ENCODE measurements at places on chromosomes 5 and 9.

DNA sequence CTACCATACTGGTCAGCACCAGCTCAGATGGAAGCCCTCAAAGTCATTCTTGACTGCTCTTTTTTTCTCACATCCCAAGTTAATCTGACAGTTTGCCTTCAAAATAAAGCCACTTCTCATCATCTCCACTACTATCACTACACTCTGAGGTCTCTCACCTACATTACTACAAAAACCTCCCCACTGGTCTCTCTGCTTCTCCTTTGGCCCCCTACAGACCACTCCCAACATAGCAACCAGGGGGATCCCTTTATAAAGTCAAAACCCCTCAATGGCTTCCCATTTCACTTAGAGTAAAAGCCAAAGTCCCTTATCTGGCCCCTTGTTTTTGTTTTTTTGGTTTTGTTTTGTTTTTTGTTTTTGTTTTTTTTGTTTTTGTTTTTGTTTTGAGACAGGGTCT, 4.6 kb downstream of the ARAP3 start:
- no peak for DNase-seq

- no peak for DNase-seq
Measured at GRCh38 chr9:111013250-111013649, 25.0 kb downstream of the LPAR1 start.

DNA sequence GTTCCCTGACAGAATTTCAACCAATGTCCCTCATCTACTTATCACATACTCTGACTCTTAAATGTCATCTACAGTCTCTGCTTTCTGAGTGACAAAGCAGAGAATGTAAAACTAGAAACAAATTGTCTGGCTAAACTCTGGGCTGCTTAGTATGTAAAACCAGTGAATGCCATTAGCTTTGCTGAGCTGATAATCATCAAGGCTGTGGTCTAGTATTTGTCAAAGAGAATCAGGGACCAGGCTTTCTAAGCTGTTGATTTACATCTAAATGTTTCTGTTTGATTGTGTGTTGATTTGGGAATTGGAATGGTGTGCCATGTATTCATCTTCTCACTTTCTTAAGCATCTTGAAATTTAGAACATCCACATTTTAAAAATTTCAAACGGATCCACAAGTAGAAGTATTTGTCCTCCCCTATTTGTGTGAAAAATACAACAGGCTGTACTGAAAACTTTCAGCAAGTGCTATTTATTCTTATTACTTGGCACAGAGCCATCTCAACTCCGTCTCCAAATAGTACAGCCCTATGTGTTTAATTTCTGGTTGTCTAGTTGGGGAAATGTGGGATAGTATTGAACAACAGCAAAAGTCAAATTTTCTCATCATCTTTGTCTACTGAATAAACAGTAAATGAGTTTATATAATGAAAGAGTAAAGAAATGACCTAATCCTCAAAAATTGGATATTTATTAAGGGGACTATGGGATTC, 251.5 kb downstream of the KCTD16 start:
- DNase-seq = no peak

- DNase-seq = no peak
Measured at GRCh38 chr9:128242828-128243214, 33.0 kb downstream of the GOLGA2 start.

GRCh38 chr5:40356248-40356647, 323.5 kb upstream of the PTGER4 start:
- no peak for DNase-seq

GRCh38 chr5:9838916-9839315, 208.8 kb upstream of the TAS2R1 start:
- no peak for DNase-seq

- DNase-seq = no peak
Measured at GRCh38 chr5:165457859-165458481, 1952.6 kb downstream of the MAT2B start.

DNA sequence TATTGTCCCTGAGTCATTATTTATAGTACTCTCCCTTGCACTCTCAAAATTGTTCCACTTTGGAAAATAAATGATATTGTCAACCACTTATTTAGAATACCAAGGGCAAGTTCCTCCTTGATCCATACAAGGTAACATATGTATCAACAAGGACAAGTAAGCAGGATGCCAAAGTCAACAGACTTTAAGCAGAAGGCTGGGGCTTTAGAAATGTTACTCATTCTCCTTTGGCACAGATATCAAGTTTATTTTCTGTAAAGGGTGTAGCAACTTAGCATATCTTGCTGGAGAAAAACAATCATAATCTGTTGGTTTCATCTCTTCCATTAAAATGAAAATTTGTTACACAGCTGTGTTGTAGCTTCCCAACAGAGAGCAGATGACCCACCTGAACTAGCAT, 248.7 kb upstream of the SLC30A5 start:
- DNase-seq = no peak

GRCh38 chr9:91904588-91905236, 45.3 kb downstream of the ROR2 start:
- DNase-seq = no peak

DNA sequence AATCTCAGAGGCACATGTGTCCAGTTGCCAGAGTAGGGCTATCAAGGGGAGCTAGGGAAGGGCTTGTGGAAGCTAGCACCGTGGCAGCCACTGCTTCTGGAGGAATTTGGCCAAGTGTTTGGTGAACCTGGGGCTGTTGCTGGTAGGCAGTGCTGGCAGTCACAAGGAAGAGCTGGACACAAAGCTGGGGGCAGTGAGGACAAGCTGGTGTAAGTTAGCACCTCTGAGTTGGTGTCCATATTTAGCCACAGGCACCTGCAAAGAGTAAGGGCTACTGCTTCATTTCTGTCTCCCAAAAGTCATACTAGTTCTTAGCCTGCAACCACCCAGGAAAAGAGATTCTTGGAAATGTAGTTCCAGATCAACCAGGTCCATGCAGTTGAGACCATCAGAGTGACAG, 359.4 kb downstream of the CSNK1G3 start:
- DNase-seq = no peak

DNA sequence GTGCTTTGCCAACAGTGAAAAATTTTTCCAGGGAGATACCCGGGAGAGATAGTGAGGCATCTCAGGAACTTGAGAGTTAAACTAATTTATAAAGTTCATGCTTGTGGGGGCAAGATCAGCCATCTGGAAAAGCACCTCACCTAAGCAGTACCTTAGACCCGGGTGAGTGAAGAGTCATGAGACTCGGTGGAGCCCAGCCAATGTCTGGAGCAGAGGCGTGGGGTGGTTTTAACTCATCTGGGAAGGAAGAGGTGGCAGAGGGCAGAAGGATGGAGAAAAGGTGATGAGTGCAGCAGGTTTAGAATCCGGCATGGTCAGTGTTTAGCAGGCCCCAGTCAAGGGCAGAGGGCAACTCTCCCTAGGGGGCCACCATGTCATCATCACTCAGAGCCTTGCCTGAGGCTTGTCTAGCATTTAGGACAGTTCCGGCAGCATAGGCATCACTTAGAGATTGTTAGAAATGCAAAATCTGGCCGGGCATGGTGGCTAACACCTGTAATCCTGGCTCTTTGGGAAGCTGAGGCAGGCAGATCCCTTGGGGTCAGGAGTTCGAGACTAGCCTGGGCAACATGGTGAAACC, 4.3 kb upstream of the RNF183 start:
- no peak for DNase-seq

DNA sequence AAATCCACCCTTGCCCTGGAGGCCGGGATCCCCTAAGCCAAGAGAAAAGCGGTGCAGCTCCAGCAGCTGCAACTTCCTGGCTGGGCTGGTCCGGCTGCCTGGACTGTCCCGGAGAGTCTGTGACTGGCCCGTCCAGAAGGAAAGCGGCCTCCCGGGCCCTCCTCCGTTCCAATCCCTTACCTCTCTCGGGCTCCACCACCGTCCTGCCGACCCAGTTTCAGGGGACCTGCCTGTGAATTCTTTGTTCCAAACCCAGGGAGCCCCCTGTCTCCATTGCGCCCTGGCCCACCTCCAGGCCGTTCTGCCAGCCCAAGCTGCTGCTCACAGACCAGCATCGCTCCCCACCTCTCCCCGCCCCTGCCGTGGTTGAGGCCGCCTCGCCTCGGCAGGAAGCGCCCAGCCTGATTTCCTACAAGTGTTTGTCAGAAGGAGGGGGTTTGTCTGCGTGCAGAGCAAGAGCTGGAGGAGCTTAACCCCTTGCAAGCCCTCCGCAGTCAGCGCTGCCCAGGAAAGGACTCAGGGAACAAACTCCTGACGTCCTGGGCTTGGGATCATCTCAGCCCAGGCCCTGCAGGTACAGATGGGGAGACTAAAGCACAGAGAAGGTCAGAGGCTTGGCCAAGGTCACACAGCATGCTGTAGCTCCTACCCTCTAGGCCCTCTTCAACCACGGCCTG, at the start of gene AKNA:
TSS of gene AKNA (minus strand) at position 303 of the 677 bp plus-strand sequence. CDS start 6,649 bp downstream, outside the sequence.
- DNase-seq = no peak

- no peak for DNase-seq
Measured at GRCh38 chr5:181259974-181260719, 796 bp downstream of the TRIM52 start.

DNA sequence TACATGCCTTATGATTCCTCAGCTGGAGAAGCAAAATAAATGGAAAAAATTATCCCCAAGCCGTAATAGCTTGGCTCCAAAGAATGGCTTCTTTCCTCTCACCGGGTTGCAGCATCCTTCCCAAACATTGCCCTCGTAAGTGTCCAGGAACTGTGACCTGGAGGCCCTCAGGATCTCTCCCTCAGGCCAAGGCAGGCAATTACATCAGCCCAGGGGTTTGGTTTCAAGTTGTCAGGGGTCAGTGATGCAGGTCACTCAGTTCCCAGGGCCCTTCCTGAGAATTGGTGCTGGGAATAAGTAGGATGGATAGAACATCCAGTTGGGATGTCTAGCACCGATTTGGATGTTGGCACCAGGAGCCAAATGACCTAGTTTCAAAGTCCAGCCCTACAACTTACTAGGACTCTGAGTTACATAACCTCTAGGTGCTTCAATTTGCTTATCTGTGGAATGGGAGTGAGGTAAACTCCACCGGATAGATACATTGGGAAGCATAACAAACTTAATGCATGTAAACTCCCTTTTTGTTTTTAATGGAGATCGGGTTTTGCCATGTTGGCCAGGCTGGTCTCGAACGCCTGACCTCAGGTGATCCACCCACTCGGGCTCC, 133.5 kb upstream of the DAP start:
- DNase-seq = no peak

- no peak for DNase-seq
Measured at GRCh38 chr5:3355126-3355525, 240.5 kb upstream of the IRX1 start.

- DNase-seq = no peak
Measured at GRCh38 chr5:115096034-115096769, 73.5 kb downstream of the TRIM36 start.

DNA sequence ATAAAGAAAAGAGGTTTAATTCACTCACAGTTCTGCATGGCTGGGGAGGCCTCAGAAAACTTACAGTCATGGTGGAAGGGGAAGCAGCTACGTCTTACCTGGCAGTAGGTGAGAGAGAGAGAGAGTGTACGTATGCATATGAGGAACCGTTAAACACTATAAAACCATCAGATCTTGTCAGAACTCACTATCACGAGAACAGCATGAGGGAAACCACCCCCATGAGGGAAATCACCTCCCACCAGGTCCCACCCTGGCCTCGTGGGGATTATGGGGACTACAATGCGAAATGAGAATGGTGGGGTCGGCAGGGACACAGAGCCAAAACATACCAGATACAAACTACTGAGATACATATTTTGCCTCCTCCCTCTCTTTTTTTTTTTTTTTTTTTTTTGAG, 10.8 kb upstream of the FER start:
- DNase-seq = no peak

GRCh38 chr9:126980231-126980630, 65.6 kb downstream of the RALGPS1 start:
- no peak for DNase-seq

DNA sequence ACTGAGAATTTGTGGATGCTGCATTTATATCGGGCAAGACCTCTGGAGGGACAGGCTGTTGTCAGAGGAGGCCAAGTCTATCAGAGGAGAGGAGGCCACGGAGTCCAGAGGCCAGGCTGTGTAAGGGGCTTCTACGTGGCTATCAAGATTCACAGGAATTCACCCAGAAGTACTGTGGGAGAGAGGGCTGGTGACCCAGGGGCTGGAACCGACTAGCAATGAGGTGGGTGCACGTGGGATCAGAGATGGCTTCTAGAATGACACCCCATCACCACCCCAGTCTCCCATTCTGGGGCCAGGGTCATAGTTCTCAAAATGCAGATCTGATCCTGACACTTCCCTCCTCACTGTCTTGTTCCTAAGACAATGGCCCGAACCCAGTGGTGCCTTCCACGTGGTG, 61.2 kb upstream of the PHYKPL start:
- no peak for DNase-seq

DNA sequence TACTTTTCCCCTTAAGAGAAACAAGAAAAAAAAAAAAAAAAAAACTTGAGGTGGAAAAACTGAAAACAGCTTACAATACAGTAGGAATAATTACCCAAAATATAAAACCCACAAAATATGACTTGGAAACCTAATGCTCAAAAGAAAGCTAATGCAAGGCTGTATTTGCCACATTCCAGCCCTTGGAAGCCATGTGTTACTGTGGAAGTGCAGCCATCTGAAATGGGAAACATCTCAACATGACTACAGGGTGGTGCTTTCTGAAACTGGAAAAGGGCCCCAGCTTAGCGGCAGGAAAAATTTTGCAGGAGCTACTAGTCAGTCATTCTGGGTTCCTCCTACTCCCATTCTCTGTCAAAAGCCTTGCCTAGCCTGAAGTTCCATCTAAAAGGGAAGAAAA, 20.4 kb downstream of the CDK5RAP2 start:
- DNase-seq = no peak

DNA sequence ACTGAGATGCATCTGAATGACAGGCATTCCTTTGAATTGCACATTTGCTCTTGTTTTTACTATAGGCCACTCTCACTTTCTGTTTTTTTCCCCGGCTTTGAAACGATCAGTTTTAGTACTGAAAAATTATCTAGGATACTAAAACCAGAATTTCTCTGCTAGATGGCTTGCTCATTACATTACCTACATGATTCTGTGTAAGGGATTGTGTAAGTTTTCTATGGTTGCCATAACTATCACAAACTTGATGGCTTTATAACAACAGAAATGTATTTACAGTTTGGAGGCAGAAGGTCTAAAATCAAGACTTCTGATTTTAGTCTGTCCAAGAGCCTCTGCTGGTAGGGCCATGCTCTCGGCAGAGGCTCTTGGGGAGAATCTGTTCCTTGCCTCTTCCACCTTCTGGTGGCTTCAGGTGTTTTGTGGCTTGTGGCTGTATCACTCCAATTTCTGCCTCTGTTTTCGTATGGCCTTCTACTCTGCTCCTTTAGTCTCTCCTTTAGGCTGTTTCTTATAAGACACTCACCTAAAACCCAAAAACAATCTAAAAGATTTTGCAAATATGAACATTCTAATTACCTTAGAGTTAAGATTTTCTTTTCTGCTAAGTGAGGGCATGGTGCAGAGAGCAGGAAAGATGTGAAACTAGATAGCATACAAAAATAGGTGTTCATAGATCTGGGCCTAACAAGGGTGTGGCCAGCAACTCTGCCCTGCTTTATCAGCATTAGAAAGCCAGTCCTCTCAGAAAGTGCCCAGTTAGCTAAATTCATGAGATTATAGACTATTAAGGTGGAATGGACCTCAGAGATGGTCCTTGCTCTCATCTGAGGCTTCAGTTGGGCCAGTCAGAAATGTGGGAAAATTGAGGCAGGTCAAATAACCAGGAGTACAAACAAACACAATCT, 93.3 kb upstream of the CDKN2B start:
- no peak for DNase-seq
